ENCODE measurements at places on chromosomes 16 and 17. TPM values are rescaled to one million over a fixed set of nuclear protein-coding genes. Genes with fewer than 3 reads are reported as not detected.

GRCh38 chr17:75509528-75510258 is 5.6 kb downstream of the CASKIN2 start:
- DNase-seq: no peak

DNA sequence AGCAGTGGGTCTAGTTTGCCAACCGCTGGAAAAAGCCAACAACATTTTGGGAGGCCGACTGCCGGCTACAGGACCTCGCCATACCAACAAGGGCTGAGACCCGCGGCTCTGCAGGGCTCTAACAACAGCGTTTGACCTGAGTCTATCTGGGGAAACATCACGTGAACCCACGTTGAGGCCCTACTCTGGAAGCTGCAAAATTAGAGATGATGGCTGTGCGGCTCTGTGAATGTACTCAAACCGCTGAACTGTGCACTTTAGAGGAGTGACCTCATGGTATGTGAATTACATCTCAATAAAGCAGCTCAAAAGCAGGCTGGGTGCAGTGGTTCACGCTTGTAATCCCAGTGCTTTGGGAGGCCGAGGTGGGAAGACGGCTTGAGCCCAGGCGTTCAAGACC is 10.1 kb upstream of the CEP295NL start:
- no peak for DNase-seq

DNA sequence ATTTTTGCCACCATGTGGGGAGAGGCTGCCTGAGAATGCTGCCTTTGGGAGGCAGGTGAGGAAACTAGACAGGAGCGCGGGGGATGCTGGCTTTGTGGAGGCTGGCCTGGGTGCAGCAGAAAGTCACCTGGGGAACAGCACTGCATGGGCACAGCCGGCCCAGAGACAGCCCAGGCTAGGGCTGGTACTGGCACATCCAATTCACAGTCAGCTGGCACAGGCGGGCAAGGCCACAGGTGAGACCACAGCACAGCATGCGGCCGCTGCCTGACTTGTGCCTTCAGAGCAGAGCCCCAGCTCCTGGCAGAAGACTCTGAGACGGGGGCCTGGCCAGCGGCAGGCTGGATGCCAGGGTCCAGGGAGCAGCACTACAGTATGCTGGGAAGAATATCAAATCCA is 16.6 kb upstream of the PITPNM3 start:
- DNase-seq: no peak

GRCh38 chr16:9384141-9384540 is 292.7 kb downstream of the HAPSTR1 start:
- DNase-seq: no peak

DNA sequence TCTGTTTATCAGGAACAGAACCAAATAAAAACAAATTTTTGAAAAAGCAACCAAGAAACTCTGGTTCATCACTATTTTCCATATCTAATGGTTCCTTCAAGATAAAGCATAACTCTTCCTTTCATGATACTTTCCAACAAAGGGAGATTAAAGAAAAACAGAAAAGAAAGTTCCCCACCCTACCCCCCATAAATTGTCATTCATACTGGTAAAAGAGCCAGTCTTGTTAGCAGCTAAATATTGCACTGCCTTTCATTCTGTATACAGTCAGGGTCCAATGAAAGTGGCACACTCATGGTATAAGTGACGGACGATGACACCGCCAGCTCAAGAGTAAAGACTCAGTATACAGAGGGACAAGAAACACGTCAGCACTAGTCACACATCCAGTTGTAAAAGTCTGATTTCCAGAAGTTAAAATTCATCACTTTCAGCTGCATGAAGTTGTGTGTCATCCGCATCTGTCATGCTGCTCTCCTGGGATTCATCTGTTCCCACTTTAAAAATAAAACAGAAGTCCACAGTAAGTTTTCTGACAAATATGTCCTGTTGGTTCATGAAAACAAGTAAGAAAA is 68.5 kb downstream of the CDC27 start:
- DNase-seq: no peak

The DBNDD1 gene
- 8.9 TPM for polyA plus RNA-seq

The EVPL gene
- polyA plus RNA-seq: 6.5 TPM
